Fibroblast of skin of right quadriceps (primary cell): ENCODE measurements at places on chromosomes 4 and X.

GRCh38 chrX:31808357-31808756, 736.5 kb upstream of the FTHL17 start:
- no peak for DNase-seq

- peak; percentile 50 for DNase-seq
Observed at GRCh38 chr4:76802236-76803021, 95.5 kb downstream of the SOWAHB start.

DNA sequence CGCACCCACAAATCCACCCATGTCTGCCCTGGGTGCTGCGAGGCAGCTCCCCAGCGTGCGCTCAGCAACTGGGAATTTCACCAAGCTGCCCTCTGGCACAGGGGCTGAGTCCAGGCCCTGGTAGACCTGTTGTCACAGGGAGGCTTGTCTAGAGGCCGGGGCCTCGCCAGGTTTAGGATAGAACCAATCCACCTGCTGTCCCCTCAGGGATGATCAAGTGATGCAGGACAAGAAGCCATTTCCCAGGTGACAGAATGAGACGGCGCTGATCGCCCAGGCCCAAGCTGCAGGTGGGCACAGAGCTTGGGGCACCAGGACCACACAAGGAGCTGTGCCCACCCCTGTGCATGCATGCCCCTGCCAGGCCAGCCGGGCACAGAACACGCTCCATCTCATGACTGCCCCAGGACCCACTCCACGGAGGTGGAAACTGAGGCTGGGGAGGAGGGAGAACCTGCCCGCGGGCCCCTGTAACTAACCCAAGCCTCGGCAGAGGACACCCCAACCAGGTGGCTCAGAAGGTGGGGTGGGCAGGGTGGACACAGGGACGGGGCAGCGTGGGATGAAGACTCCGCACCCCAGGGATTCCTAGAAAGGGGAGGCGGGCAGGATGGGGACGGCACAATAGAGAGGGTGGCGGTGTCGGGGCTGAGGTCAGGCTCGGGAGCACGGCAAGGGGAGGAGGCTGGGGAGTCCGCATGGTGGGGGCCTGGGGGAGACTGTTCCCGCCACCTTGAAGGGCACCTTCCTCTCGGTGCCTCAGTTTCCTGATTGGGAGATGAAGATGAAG, 78.0 kb downstream of the ZFYVE28 start:
- DNase-seq = no peak

- no peak for DNase-seq
Observed at GRCh38 chr4:90515191-90515590, 388.0 kb downstream of the CCSER1 start.

DNA sequence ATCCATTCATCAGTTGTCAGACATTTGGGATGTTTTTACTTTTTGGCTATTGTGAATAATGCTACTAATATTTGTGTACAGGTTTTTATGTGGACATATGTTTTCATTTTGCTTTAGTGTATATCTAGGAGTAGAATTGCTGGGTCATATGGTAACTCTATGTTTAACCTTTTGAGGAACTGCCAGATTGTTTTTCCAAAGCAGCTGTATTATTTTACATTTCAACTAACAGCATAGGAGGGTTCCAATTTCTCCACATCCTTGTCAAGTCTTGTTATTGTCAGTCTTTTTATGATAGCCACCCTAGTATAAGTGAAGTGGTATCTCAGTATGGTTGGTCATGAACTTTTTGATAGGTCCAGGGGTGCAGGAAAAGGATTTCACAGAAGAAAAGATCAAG, 114.5 kb upstream of the FAM9C start:
- no peak for DNase-seq

DNA sequence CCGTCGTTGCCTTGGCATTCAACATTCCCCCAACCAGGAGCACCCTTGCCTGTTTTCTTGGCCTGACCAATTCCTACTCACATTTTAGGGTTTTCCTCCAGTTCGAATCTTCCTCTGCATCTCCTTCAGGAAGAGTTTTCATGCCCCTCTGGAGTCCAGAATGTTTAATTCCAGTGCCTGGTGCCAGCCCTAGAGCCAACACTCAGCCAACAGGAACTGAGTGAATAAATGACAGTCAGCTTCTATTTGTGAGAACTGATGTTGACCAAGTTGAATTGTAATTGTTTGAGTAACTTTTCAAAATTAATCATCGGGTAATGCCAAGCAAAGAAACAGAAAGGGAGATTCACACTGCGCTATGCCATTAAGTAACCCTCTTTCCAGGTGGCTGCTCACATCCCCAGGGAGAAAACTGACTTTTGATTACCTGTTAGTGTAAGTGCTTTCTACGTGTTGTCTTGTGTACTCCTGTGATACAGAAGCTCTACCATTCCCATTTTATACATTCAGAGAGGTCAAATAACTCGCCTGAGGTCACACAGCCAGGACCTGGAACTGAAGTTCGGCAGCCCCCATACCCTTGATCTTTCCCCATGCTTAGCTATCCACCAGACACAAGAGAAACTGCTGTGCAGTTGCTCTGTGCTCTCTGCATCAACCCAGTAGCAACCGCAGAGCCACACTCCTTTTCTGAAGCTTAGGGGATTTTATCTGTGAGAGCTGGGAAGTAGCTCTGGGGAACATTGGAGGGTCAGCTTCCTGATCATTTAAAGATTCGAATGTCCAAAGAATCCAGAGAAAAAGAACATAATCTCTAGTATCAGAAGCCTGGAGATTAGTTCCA, 19.0 kb upstream of the SLC2A9 start:
- DNase-seq = no peak

DNA sequence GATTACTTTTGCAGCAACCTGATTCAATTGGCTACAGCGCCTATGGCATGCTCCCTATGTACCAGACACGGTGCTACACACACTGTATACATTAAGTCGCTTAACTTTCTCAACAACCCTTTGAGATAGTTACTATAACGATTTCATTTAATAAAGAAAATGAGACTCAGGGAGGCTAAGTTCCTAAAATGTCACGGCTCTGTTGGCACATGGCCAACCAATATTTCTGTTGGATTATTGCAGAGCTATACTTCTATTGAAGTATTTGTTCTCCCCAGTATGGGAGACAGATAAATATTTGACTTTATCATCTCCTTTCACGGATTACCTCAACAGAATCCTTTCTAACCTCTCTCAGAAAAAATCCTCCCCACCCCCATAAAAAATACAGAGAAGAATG, 25.3 kb downstream of the CLNK start:
- DNase-seq = no peak

DNA sequence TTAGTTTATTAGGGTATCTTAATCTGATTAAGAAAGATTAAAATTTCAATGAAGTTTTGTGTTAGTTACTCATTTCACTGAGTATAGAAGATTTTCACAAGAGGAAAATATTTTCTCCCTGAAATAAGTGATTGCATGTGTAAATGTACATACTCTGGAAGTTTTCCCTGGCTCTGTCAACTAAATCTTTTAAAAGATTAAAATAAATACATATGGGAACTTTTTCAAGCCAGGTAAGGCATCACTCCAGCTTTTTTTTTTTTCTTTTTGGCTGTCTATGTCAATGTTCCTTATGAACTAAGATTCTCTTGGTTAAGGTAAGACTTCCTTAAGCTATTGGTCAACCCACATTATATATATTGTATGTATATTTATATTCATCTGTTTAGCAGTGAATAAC, 117.6 kb downstream of the CBR4 start:
- DNase-seq = no peak

DNA sequence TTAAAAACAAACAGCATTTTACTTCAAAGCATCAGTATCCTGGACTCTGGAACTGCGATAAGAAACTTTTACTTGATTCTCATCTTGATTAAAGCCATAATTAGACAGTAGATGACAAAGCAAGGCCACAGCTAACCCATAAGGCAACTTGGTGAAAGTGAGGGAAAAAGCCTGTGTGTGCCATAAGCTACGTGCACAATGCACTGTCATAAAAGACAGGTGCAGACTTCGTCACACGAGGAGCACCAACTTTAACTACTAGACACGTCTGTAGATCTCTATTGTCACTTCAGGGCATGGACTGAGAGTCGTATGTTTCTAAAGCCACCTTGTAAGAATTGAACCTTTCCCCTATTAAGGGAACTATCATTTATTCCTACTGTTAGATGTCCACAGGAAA, 13.1 kb downstream of the CTPS2 start:
- no peak for DNase-seq

DNA sequence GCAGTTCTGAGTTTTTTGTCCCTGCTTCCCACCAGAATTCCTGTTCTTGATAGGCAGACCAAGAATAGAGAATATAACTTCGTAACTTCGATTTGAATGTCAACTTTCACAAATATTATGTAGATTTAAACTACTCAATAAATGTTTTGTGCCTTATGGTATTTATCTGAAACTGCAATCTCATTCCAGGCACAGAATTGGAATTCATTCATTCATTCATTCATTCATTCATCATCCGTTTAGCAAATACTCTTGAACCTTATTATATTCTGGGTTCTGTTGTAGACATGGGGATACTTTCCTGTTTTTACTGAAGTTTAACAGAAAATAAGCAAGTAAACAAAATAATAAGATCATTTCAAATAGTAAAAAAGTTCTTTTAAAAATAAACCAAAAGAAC, 324.4 kb downstream of the UNC5C start:
- DNase-seq = no peak
